ENCODE measurements at places on chromosomes 1 and 21.

DNA sequence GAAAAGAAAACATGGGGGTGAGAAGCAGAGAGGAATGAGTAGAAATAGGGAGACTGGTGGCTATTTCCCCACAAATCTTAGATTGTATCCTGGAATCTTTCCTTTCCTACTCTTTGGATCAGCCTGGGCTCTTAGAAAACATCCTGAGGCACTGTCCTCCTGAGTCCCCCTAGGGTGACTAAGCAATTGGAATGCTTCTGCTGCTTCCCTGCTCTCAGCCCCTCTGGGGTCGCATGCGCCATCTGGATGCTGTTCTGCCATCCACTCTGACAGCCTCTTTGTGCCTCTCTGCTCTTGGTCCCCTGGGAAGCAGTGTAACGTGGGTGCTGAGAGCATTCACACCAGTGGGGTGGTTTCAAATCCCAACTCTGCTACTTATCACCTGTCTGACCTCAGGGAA lies 443.0 kb downstream of the SIPA1L2 start:
- H3K4me3 ChIP-seq = no peak overlapping the region
- no peaks in the 10 kb centered on the region for H3K36me3 ChIP-seq

DNA sequence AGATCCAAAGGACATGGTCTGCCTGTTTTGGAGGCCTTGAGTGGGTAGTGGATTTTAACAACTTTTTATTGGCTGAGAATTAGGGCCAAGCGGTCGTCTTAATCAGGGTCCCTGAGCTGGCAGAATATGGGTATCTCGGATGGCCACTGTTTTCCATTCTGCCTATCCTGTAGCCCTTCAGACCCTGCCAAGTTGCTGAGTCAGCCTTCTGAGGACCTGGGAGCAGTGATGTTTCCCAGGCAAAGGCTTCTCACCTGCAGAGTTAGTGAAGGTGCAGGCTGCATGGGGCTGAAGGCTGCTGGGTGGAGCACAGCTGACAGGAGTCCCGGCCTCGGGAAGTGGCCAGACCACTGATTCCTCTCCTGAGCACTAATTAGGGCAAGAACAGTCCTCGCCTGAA lies 11.4 kb downstream of the RASSF5 start:
- H3K36me3 ChIP-seq = no peaks in the 10 kb centered on the region
- no peak overlapping the region for H3K27ac ChIP-seq
- no peak overlapping the region for H3K4me3 ChIP-seq
- peaks cover 2% of the 10 kb centered on the region for H3K4me1 ChIP-seq
- no peaks in the 10 kb centered on the region for H3K27me3 ChIP-seq
- DNase-seq = no peak

DNA sequence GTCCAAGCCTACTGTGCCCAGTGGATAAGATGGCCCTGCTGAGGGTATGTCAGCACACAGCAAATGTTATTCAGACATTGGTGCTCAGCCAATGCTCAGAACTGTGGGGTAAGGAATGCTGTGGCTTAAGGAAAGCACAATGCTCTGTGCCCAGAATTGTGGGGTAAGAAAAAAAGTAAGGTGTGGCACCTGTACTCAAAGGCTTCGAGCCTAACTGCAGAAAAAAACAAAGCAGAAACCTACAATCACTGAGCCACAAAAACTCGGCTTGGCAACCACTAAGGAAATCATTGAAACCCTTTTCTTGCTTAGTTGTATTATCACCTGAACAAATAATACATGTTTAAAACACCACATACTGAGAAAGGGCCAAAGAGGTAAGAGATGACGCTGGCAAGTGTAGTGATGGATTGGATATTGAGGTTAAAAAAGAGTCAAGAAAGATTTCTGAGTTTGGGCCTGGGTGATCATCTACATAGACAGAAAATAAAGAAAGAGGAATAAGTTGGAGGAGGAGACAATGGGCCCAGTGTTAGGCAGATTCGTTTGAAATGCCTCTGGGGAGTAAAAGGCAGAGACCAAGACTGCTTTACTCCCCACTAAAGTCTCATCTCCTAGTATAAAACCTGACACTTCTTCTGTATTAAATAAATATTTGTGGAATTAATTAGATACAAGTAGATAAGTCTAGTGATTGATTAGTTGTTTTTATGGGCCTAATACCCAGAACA lies 25.9 kb upstream of the ATP1A1 start:
- H3K36me3 ChIP-seq = no peaks in the 10 kb centered on the region
- no peak overlapping the region for H3K27ac ChIP-seq
- no peak overlapping the region for H3K4me3 ChIP-seq

DNA sequence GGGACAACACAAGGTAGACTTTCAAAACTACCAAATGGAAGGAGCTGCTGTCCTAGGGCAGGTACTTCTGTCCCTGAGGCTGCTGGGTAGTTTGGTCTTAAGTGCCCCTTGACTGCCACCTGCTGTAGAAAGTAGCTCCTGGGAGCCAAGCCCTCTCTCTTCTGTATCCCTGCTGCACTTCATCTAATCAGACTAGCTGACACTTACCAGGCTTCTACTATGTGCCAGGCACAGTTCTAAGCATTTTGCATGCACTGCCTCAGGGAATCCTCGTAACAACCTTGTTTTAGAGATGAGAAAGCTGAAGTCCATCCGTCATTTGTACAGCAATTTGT lies 15.9 kb upstream of the SRSF4 start:
- H3K36me3 ChIP-seq = no peaks in the 10 kb centered on the region
- H3K4me1 ChIP-seq = no peaks in the 10 kb centered on the region
- DNase-seq = no peak
- H3K27ac ChIP-seq = no peak overlapping the region
- H3K27me3 ChIP-seq = no peaks in the 10 kb centered on the region

DNA sequence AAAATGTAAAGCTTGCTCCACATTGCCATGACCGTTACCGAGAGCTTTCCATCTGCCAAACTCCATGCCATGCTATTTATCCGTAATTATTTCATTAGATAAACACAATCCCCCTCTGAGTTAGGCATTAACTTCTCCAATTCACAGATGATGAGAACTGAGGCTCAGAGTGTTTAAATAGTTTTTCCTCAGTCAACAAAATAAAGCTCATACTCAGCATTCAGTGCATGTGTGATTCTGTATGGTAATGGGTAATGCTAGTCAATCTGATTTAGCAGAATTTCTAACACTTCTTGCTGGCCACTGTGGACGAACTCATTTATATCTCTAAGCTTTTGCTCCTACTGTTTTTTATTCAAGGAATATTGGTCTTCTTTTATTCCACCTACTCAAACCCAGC lies 17.3 kb downstream of the SAMSN1 start:
- DNase-seq = no peak
- H3K4me1 ChIP-seq = no peaks in the 10 kb centered on the region
- no peak overlapping the region for H3K27ac ChIP-seq
- H3K36me3 ChIP-seq = no peaks in the 10 kb centered on the region

DNA sequence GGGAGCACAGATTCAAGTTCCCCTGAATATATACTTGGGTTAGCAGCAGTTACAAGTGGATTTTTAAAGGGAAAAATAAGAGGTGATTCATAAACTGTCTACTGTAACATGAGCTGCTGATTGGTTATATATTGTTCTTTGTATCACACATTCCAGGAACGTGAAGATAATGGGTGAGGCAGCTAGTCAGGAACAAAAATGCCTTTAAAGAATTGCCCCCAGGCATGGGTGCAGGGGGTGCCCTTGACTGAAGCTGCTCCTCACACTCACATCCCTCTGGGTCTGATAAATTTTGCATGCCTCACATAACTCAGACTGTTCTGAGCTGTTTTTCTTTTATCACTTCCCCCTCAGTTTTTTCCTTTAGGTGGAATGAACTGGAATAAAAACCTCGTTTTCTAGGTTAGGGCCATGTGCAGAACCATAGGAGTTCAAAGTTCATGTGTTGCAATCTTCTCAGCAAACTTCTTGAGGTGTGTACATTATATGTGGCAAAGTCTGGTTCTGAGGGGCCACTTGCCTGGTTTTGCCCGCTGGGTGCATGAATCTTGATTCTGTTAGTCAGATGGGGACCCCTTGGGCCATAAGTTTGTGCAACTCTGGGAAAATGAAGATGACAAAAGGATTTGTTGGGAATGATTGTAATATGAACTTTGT lies 21.1 kb downstream of the TBX19 start:
- H3K27me3 ChIP-seq = no peaks in the 10 kb centered on the region
- no peak overlapping the region for H3K4me3 ChIP-seq
- no peaks in the 10 kb centered on the region for H3K36me3 ChIP-seq

DNA sequence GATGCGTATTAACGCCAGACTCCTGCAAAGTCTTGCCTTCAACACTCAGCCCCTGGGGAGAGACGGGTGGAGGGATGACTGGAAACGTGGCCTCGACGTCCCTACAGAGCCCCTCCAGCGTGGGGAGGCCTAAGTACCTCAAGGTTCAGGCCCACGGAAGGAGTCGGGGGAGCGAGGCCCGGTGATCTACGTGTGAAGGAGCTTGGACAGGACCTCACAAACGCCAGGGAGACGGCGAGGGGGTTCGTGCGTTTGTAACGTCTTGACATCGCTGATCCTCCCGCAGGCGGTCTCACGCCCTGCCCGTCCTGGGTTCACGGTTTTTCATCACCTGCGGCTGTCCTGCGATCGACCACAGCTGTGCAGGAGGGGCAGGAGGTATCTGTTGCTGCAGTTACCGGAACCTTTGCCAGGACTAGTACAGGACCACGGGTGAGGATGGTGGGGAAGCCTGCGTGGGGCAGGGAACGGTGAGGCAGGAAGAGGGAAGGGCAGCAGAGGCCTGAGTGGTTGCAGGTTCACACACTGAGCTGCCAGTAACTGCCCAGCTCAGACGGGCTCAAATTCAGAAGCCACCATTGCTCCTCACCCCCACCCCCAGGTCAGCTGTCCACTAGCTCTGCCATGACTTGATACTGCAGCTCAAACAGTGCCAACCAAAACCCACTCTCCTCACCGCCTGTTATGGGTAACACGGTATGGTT lies 889 bp upstream of the CCNL2 start:
- peaks cover 18% of the 10 kb centered on the region for H3K4me1 ChIP-seq
- no peaks in the 10 kb centered on the region for H3K36me3 ChIP-seq
- H3K4me3 ChIP-seq = peak overlapping the region; percentile 94
- H3K27me3 ChIP-seq = no peaks in the 10 kb centered on the region
- H3K27ac ChIP-seq = peak overlapping the region; percentile 75

DNA sequence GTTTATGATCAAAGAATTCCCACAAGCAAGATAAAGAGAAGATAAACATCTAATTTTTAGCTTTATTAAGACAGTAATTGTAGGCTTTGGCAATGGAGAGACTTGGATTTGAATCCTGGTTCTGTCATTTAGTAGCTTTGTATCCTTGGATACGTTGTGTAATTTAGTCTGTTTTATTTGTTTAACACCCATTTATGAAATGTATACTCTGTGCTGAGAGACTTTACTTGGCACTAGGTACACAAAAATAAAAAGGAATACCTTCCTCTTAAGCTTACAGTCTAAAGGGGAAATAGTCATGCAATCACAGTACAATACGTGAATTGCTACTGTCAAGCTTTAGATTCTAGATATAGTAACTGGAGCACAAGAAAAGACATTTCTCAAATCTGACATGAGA lies 23.8 kb downstream of the ZMPSTE24 start:
- DNase-seq = no peak
- H3K27me3 ChIP-seq = no peaks in the 10 kb centered on the region
- no peaks in the 10 kb centered on the region for H3K36me3 ChIP-seq
- H3K27ac ChIP-seq = no peak overlapping the region
- H3K4me3 ChIP-seq = no peak overlapping the region

DNA sequence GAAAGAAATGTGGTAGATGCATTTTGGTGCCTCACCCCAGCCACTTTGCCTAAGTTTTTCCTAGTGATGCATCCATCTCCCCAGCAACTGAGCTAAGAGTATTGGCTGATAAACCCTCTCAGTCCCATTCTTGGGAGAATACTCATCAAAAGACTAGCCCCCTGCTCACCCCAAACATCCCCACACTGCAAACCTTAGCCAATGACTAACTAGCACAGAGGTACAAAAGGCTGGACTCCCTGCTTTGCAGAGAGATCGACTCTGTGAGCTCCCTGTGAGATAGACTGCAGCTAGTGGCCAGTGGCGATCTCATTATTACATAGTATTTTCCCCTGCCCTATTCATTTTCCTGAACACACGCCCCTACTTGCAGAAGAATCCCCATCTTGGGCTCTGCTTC lies 155.3 kb downstream of the HHIPL2 start:
- no peaks in the 10 kb centered on the region for H3K27me3 ChIP-seq
- no peak overlapping the region for H3K27ac ChIP-seq
- H3K4me3 ChIP-seq = no peak overlapping the region

- H3K36me3 ChIP-seq = no peaks in the 10 kb centered on the region
- no peak for DNase-seq
- no peaks in the 10 kb centered on the region for H3K27me3 ChIP-seq
- H3K4me1 ChIP-seq = no peaks in the 10 kb centered on the region
- H3K4me3 ChIP-seq = no peak overlapping the region
- no peak overlapping the region for H3K27ac ChIP-seq
These were observed 9.9 kb downstream of the S100A11 start for GRCh38 chr1:152026895-152027294.

DNA sequence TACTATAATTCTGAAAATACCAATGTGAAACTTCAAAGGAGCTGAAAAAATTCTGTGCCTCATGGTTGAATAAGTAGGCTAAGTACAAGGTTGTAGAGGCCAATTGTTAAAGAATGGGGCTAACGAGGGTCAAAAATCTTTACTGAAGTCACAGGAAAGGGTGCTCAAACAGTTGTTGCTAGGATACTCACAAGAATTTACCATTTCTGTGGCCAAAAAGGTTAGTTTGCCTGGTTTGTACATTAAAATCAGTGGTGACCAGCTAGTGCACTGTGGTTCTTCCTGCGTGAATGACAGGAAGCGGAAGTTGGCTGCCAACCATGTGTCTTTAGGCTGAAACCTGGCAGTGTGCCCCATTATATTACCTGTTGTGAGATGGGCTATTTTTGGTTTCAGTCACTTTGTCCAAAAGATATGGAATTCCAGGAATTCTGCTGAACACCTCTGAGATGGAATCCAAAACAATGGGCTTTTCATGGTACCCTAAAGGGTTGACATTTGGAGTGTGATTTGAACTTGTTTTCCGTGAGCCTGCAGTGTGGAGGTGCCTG lies 13.5 kb downstream of the MAP3K21 start:
- H3K4me3 ChIP-seq = no peak overlapping the region
- H3K4me1 ChIP-seq = no peaks in the 10 kb centered on the region
- no peaks in the 10 kb centered on the region for H3K27me3 ChIP-seq

DNA sequence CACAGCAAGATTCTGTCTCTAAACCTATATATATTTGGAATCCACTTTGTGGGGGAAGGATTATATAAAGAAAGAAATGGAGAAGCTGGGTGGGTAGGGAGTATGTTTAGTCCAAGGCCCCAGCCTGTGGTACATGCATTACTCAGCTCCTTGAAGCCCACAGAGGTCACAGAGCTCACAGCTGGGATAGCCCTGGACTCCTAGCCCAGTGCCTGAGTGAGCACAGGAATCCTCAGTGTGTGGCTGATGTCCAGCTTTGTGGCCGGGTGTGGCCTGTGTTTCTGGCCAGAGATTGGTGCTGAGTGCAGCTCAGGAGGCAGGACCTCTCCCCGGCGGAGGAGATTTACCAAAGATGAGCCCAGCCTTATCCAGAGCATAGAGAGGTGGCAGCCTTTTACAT lies 7.6 kb downstream of the CAPN9 start:
- no peaks in the 10 kb centered on the region for H3K4me1 ChIP-seq
- no peak for DNase-seq
- H3K36me3 ChIP-seq = no peaks in the 10 kb centered on the region
- no peak overlapping the region for H3K27ac ChIP-seq

All from uterus (tissue), 4 donors.